ENCODE measurements at places on chromosomes 12 and 14. TPM values are rescaled to one million over a fixed set of nuclear protein-coding genes. Genes with fewer than 3 reads are reported as not detected.

The TAS2R20 gene
- 0.43 TPM for polyA plus RNA-seq

The STON2 gene
- polyA plus RNA-seq = 103 TPM

The AKAP3 gene
- 0.95 TPM for polyA plus RNA-seq

The BTG1 gene
- 40.7 TPM for polyA plus RNA-seq

The LRIG3 gene
- 30.9 TPM for polyA plus RNA-seq

The RTRAF gene
- 255 TPM for polyA plus RNA-seq

The PLA2G1B gene
- not detected for polyA plus RNA-seq

- no peak within 1 kb of the TSS for H3K27ac ChIP-seq
- peaks cover 12% of the 10 kb centered on the region for H3K4me1 ChIP-seq
- no peak for DNase-seq
- H3K27me3 ChIP-seq = peaks cover 4% of the 10 kb centered on the region
Measured at GRCh38 chr12:110846615-110847566, at the start of gene CCDC63. Gene CCDC63, plus strand, starts transcription at chr12:110846987. Its CDS starts 5,968 bp downstream, at chr12:110852955.

DNA sequence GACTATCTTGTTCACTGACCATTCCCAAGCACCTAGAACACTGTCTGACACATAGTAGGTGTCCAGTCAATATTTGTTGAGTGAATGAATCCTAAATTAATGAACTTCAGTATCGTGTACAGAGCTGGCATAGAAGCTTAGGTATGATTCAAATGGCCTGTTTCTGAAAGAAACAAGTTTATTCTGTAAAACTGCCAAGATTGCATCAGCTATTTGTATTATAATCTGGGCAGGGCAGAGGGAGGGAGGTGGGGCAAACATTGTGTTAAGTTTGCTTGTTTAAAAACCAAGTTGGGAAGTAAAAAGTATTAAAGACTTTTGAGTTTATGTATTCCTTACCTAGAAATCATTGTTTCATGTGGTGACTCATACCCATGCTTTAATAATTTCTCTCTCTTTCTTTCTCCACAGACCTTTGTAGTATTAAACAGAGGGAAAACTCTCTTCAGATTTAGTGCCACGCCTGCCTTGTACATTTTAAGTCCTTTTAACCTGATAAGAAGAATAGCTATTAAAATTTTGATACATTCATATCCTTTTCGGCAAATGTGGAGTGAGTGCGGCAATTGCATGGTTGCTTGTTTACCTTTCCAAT lies 92.8 kb downstream of the SCN8A start:
- H3K36me3 ChIP-seq = no peaks in the 10 kb centered on the region
- H3K4me3 ChIP-seq = no peak overlapping the region
- no peaks in the 10 kb centered on the region for H3K27me3 ChIP-seq
- H3K27ac ChIP-seq = no peak overlapping the region
- H3K4me1 ChIP-seq = peaks cover 7% of the 10 kb centered on the region

DNA sequence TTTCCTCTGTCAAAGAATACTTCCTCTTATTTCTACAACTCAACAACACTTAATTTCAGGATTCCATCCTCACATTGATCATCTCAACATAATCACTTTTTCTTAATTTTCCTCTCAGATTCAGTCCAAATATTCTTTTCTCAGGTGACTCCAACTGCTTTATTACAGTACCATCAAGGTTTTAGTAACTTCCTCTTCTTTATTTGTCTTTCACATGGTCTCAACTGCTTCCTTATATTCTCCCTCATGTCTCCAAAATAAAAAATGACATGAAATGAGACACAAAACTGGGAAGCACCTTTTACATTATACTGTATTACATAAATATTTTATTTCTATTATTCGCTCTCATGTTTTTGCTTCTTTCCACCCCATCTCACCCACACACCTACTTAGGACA lies 55.5 kb downstream of the PPP2R5E start:
- no peak for DNase-seq
- no peaks in the 10 kb centered on the region for H3K27me3 ChIP-seq
- H3K27ac ChIP-seq = no peak overlapping the region
- no peaks in the 10 kb centered on the region for H3K36me3 ChIP-seq
- peaks cover 20% of the 10 kb centered on the region for H3K4me1 ChIP-seq

- peak overlapping the region; percentile 39 for H3K4me3 ChIP-seq
- no peaks in the 10 kb centered on the region for H3K27me3 ChIP-seq
- peaks cover 40% of the 10 kb centered on the region for H3K4me1 ChIP-seq
- H3K36me3 ChIP-seq = no peaks in the 10 kb centered on the region
- H3K27ac ChIP-seq = peak overlapping the region; percentile 67
- peak; percentile 42 for DNase-seq
Measured at GRCh38 chr14:58078068-58078467, 73.9 kb downstream of the ARMH4 start.

DNA sequence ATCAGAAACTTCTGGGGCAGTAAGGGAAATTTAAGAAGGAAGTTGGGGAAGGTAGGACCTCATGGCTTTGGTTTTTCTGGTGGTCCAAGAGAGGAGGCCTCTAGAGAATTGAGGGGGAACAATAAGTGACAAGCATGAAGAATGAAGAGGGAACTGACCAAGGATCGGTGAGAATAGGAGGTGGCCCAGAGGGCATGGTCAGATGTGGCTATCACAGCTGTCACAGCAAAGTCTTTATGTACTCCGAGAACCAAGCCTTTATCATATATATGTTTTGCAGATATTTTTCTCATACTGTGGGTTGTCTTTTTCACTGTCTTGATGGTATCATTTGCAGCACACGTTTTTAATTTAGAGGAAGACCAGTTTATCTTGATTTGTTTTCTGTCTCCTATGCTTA lies 64.3 kb downstream of the PPP2R5C start:
- H3K4me1 ChIP-seq = peaks cover 23% of the 10 kb centered on the region
- peaks cover 3% of the 10 kb centered on the region for H3K36me3 ChIP-seq
- H3K27me3 ChIP-seq = no peaks in the 10 kb centered on the region
- H3K27ac ChIP-seq = peak overlapping the region; percentile 59
- H3K4me3 ChIP-seq = no peak overlapping the region
- no peak for DNase-seq

GRCh38 chr12:110280392-110280778 lies 662 bp upstream of the ATP2A2 start:
- no peak for DNase-seq
- H3K27ac ChIP-seq = peak overlapping the region; percentile 92
- H3K27me3 ChIP-seq = no peaks in the 10 kb centered on the region
- peak overlapping the region; percentile 83 for H3K4me3 ChIP-seq
- peaks cover 1% of the 10 kb centered on the region for H3K36me3 ChIP-seq
- peaks cover 36% of the 10 kb centered on the region for H3K4me1 ChIP-seq

DNA sequence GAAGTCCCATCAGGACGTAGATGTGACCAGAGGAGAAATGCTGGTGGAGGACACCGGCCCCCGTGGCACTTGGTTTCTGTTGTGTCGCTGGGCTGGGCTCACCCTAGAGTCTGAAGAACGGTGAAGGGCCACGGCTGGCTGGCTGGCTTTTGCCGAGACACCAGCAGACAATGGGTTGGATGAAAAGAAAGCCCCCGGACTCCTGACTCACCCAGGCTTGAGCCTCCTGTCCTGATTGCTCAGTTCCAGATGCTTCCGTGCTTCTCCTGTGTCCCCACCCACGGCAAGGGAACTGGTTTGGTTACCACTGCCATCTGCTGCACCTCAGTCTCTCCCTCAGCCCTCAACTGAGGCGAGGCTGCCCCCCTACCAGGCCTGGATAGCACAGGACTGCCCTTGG lies 10.4 kb upstream of the ENDOU start:
- no peak for DNase-seq
- no peak overlapping the region for H3K27ac ChIP-seq
- no peak overlapping the region for H3K4me3 ChIP-seq
- no peaks in the 10 kb centered on the region for H3K4me1 ChIP-seq
- H3K27me3 ChIP-seq = no peaks in the 10 kb centered on the region

DNA sequence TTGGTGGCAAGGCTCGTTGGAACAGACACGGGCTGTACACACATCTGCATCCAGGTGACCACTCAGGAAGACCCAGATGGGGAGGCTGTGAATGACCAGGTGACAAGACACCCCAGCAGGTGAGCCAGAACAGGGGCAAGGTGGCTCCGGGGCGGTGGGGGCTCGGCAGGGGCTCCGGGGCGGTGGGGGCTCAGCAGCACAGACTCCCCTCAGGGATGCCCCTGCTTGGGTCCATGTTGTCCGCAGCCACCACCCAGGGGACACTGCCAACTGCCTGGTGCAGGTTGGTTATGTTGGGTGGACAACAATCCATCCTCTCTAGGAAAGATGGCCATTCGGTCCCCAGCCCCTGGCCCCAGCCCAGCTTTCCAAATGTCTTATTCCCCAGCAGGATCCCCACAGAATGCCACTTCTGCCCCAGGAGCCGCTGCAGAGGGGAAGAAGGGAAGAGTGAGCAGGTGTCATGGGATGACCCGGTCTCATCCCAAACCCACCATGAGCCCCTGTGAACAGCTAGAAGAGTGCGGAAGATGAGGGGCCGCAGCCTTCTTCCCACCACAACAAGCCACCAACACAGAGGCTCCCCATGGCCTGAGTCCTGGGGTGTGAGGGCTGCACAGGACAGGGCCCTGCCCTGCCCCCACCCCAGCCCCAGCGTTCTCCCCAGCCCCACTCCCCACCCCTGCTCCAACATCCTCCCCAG lies 31.4 kb upstream of the C14orf180 start:
- no peak overlapping the region for H3K27ac ChIP-seq
- no peak for DNase-seq
- peaks cover 43% of the 10 kb centered on the region for H3K27me3 ChIP-seq

DNA sequence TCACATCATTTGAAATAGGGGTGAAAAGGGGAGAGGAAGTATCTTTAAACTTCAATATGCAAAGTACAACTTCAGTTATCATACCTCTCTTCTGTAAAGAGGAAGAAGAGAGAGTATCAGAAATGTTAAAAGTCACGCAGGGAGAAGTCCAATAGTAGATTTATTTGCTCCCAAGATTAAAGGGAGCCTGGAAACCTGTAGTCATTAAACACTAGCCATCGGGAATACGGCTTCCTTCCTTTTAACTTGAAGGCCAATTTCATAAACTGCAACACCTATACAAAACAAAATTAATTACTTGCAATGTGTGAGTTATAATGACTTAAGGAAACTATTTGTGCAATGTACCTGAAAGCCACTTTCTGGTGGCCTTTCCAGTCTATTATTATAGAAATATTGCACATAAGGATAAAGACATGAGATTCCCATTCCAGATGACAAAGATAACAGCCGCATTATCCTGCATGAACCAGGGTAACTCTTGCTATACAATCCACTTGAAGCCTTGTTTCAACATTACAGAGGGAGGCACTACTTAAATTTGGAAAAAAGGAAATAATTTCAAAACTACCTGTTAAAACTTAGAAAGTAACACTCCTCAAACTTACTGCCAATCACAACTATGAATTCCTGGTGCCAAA lies 4.6 kb downstream of the BTG1 start:
- H3K27me3 ChIP-seq = no peaks in the 10 kb centered on the region
- no peak for DNase-seq
- peaks cover 53% of the 10 kb centered on the region for H3K4me1 ChIP-seq
- H3K36me3 ChIP-seq = no peaks in the 10 kb centered on the region
- peak overlapping the region; percentile 96 for H3K4me3 ChIP-seq
- H3K27ac ChIP-seq = peak overlapping the region; percentile 99

DNA sequence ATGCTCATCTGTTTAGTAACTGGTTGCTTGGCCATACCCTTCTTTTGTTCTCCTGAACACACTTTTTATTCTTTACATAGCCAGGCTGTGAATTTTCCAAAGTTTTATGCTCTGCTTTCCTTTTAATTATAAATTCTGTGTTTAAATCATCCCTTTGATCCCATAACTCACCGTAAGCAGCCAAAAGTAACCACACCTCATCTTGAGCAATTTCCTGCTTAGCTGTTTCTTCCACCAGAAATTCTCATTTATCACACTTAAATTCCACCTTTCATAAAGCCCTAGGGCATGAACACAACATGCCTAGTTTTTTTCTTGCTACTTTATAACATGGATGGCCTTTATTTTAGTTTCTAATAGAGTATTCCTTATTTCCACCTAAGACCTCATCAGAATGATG lies 510.7 kb downstream of the C12orf50 start:
- H3K27ac ChIP-seq = no peak overlapping the region
- H3K4me1 ChIP-seq = peaks cover 13% of the 10 kb centered on the region
- DNase-seq = no peak
- no peaks in the 10 kb centered on the region for H3K36me3 ChIP-seq
- H3K27me3 ChIP-seq = no peaks in the 10 kb centered on the region

DNA sequence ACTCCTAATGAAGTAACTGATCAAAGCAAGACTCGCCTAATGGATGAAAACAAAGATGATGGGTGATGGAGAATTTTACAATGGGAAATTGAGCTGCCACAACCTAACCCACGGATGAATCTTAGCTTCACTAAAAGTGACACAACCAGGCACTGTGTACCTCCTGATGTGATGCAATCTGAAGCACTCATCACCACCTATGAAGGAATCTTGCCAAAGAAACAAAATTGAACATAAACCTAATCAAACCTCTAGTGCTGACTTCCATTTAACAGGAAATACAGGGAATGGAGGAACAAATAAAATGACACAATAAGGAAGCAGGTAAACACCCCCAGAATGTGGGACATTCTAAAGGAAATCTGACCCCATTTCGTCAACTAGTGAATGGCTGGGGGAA lies 13.3 kb upstream of the RARG start:
- H3K27me3 ChIP-seq = peaks cover 10% of the 10 kb centered on the region
- no peaks in the 10 kb centered on the region for H3K4me1 ChIP-seq
- no peak overlapping the region for H3K27ac ChIP-seq
- H3K36me3 ChIP-seq = no peaks in the 10 kb centered on the region

GRCh38 chr14:100109594-100109955 lies 44.4 kb downstream of the EVL start:
- no peak overlapping the region for H3K4me3 ChIP-seq
- no peaks in the 10 kb centered on the region for H3K27me3 ChIP-seq
- no peaks in the 10 kb centered on the region for H3K36me3 ChIP-seq
- no peak overlapping the region for H3K27ac ChIP-seq
- H3K4me1 ChIP-seq = peaks cover 22% of the 10 kb centered on the region

DNA sequence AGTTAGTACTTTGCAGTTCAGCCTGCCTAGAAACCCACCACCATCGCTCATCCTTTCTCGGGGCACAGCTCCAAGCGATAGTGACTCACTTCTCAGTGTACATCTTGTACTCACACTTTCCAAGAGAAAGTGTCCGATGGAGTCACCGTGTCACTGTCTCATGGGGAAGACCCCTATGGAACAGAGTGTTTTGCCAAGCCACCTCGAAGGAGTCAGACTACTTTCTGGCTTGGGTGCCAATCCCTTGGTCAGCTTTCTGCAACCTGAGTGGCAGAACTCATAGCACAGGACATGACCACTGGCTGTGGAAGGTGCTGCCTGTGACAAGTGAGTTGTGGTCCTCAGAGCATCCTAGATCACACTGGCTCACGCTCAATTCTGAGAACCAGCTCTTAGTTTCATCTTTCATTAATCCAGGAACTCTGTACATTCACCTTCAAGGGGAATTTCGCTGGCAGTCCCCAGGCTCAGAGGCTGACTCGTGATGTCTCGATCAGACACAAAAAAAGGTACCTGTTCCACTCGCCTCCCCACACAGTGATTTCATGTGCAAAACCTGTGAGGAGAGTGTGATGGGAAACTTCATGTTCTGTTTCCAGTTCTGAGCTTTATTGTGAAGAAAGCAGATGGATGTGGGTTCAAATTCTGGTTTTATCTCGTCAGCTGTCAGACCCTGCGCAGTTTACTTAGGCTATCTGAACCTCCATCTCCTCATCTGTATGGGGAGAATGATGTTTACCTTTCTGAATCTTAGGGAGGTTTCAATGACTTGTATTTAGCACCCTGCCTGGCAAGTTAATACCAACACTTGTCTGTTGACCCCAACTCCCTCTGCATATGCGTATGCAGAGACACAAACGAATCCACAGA lies 127.3 kb upstream of the CCND2 start:
- H3K4me1 ChIP-seq = peaks cover 19% of the 10 kb centered on the region
- no peaks in the 10 kb centered on the region for H3K27me3 ChIP-seq
- H3K4me3 ChIP-seq = no peak overlapping the region
- H3K36me3 ChIP-seq = no peaks in the 10 kb centered on the region
- no peak for DNase-seq
- H3K27ac ChIP-seq = no peak overlapping the region
